Chondrocyte (in vitro differentiated cells): ENCODE measurements at places on chromosomes 1 and 21. TPM values are rescaled to one million over a fixed set of nuclear protein-coding genes. Genes with fewer than 3 reads are reported as not detected.
A peak's percentile ranks its signal among the peaks of the same experiment; 100 is the strongest.

DNA sequence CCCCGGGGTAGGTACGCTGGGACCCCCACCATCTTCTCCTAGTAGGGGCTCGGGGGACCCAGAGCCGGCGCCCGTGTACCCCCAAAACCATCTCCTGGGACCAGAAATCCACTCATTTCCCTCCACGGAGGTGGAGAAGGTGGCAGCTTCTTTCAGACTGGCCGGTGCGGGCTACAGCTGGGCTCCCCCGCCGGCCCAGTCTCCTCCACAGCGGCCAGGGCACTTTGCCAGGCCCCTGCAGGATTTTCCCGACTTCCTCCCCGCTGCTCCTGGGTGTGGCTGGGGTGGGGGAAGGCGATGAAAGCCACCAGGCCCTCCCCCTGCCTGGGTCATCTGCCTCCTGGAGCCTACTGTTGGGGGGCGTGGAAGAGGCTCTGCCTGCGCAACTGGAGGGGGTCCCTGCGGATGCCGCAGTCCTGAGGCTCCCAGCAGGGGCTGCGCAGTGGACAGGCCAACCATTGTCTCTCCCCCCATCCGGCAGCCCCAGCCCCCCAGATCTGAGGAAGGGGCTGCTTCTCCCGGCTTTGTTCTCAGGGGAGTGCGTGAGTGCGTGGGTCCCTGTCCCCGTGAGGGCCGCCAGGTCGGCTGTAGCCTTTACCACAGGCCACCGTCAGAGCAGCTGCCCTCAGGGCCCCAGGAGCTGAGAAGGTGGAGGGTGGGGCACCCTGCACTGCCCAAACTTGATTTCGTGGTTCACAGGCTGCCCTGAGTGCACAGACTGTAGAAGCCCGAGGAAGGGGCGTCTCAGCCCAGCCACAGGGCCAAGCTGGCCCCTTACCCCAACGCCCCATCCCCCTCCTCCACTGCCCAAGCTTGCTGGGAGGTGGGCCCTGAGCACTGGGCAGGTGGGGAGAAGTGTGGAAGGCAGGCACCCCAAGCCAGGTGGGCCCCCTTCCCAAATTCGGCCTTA, 1.3 kb downstream of the AGRN start:
- DNase-seq, result no peak
- H3K4me3 ChIP-seq, result peak overlapping the region; percentile 76
- no peaks in the 10 kb centered on the region for H3K36me3 ChIP-seq
- H3K27ac ChIP-seq, result peak overlapping the region; percentile 66
- H3K27me3 ChIP-seq, result no peaks in the 10 kb centered on the region
- H3K4me1 ChIP-seq, result peaks cover 32% of the 10 kb centered on the region

PLD5 gene
- total RNA-seq, result not detected in 3 replicates

- no peak for DNase-seq
- no peaks in the 10 kb centered on the region for H3K27me3 ChIP-seq
- no peaks in the 10 kb centered on the region for H3K4me1 ChIP-seq
- H3K36me3 ChIP-seq, result peaks cover 14% of the 10 kb centered on the region
- H3K4me3 ChIP-seq, result no peak overlapping the region
These were observed 31.2 kb downstream of the NCF2 start for GRCh38 chr1:183559061-183559460.

DNA sequence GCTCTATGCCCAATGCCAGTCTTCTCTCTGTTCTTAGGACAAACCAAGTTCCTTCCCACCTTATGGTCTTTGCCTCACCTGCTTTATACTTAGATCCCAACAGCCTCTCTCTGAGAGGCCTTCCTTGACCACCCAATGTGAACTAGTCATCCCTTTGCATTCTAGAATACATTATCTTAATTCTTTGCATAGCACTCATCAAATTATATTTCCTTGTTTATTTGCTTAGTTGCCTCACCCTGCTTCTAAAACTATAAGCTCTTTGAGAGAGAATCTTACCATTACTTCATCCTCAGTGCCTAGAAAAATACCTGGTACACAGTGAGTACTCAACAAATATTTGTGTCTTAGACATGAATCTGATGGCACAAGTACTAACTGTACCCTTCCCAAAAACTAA, 8.0 kb downstream of the PIGP start:
- no peak overlapping the region for H3K27ac ChIP-seq
- peaks cover 5% of the 10 kb centered on the region for H3K36me3 ChIP-seq
- peaks cover 25% of the 10 kb centered on the region for H3K4me1 ChIP-seq
- no peak for DNase-seq

DNA sequence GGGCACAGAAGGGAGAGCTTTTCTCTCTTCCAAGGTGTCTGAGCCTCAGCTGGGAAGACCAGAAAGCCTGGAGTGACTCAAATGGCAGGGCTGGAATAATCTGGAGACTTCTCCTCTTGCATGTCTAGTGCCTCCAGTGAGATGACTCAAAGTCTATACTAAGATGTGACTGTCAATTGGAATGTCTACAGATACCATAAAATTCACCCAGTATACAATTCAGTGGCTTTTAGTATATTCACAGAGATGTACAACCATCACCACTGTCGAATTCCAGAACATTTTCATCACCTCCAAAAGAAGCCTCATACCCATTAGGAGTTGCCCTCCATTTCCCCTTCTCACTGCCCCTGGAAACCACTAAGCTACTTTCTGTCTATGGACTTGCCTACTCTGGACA, 47.9 kb upstream of the CNN3 start:
- H3K27me3 ChIP-seq, result no peaks in the 10 kb centered on the region
- H3K4me3 ChIP-seq, result no peak overlapping the region
- peak overlapping the region; percentile 78 for H3K27ac ChIP-seq
- H3K36me3 ChIP-seq, result peaks cover 2% of the 10 kb centered on the region
- no peak for DNase-seq
- H3K4me1 ChIP-seq, result peaks cover 40% of the 10 kb centered on the region

GRCh38 chr1:154996966-154997701, 3.7 kb downstream of the LENEP start:
- H3K36me3 ChIP-seq, result no peaks in the 10 kb centered on the region
- H3K27me3 ChIP-seq, result no peaks in the 10 kb centered on the region
- H3K4me3 ChIP-seq, result no peak overlapping the region
- H3K4me1 ChIP-seq, result peaks cover 21% of the 10 kb centered on the region
- peak; percentile 60 for DNase-seq

DNA sequence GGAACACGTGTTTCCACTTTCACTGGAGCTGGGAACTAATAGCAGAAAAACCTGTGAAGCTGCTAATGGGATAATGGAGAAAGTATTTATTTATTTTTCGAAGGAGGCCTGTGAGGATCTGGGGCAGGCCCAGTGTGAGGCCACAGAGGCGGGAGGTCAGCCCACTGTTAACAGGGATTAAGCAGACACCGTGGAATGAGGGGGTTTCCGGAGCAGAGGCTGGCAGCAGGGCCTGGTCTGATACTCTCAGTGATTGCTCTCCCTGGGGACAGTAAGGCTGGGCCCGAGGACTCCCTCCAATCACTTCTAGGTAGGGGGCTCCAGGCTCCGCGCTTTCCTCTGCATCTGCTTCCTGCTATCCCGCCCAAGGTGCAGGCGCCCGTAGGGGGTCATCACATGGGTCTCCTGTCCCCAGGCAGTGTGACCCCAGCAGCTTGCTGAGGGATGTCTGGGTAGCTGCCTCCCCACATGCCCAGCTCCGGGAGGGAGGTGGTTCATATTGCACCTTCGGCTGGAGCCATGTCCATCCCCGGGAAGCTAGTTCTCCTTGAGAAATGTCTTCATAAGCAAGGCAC, 28.8 kb upstream of the CDCA8 start:
- no peaks in the 10 kb centered on the region for H3K36me3 ChIP-seq
- peaks cover 5% of the 10 kb centered on the region for H3K4me1 ChIP-seq
- DNase-seq, result peak; percentile 90
- H3K27me3 ChIP-seq, result peaks cover 12% of the 10 kb centered on the region
- no peak overlapping the region for H3K27ac ChIP-seq

- H3K36me3 ChIP-seq, result peaks cover 5% of the 10 kb centered on the region
- no peak overlapping the region for H3K4me3 ChIP-seq
- peaks cover 61% of the 10 kb centered on the region for H3K4me1 ChIP-seq
- DNase-seq, result no peak
- peak overlapping the region; percentile 6 for H3K27ac ChIP-seq
- no peaks in the 10 kb centered on the region for H3K27me3 ChIP-seq
These were observed 52.3 kb downstream of the HMCN1 start for GRCh38 chr1:185786524-185786923.

DNA sequence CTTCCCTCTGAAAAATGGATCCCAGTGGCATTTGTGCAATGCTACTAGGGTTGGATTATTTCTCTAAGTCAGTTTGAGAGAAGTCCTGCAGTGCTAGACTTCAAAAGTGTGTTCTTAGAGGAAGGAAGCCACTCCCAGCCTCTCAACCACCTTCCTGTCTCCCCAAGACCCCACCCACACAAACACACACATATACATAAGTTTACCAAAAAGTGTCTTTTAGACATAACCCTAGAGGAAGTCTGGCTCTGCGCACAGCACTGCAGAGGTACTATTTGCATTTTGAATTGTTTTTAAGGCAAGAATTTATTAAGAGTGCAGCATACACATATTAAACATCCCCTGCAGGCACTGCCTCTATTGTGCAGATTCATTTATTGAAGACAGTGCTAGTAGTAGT, 127.3 kb downstream of the HHIPL2 start:
- H3K27me3 ChIP-seq, result peaks cover 21% of the 10 kb centered on the region
- no peak for DNase-seq
- H3K27ac ChIP-seq, result no peak overlapping the region
- H3K4me3 ChIP-seq, result no peak overlapping the region
- H3K4me1 ChIP-seq, result no peaks in the 10 kb centered on the region
- H3K36me3 ChIP-seq, result no peaks in the 10 kb centered on the region

BPNT1 gene
- total RNA-seq, result 16.3 to 26.5 TPM (median 16.9 TPM) in 3 replicates

MMEL1 gene
- total RNA-seq, result 0.62 to 0.92 TPM in 2 of 3 replicates, not detected in the other

- peaks cover 6% of the 10 kb centered on the region for H3K4me1 ChIP-seq
- peaks cover 2% of the 10 kb centered on the region for H3K36me3 ChIP-seq
- DNase-seq, result no peak
- no peak overlapping the region for H3K27ac ChIP-seq
These were observed 26.5 kb downstream of the RERE start for GRCh38 chr1:8790987-8791386.

GRCh38 chr1:6118415-6118814, 61.7 kb downstream of the CHD5 start:
- no peak for DNase-seq
- peaks cover 1% of the 10 kb centered on the region for H3K36me3 ChIP-seq
- no peak overlapping the region for H3K4me3 ChIP-seq
- H3K27ac ChIP-seq, result no peak overlapping the region
- peaks cover 5% of the 10 kb centered on the region for H3K4me1 ChIP-seq
- H3K27me3 ChIP-seq, result peaks cover 1% of the 10 kb centered on the region
